Mesendoderm (in vitro differentiated cells): ENCODE measurements at places on chromosomes 5 and 9.

- no peak for DNase-seq
Measured at GRCh38 chr9:134396825-134397224, 70.6 kb downstream of the RXRA start.

DNA sequence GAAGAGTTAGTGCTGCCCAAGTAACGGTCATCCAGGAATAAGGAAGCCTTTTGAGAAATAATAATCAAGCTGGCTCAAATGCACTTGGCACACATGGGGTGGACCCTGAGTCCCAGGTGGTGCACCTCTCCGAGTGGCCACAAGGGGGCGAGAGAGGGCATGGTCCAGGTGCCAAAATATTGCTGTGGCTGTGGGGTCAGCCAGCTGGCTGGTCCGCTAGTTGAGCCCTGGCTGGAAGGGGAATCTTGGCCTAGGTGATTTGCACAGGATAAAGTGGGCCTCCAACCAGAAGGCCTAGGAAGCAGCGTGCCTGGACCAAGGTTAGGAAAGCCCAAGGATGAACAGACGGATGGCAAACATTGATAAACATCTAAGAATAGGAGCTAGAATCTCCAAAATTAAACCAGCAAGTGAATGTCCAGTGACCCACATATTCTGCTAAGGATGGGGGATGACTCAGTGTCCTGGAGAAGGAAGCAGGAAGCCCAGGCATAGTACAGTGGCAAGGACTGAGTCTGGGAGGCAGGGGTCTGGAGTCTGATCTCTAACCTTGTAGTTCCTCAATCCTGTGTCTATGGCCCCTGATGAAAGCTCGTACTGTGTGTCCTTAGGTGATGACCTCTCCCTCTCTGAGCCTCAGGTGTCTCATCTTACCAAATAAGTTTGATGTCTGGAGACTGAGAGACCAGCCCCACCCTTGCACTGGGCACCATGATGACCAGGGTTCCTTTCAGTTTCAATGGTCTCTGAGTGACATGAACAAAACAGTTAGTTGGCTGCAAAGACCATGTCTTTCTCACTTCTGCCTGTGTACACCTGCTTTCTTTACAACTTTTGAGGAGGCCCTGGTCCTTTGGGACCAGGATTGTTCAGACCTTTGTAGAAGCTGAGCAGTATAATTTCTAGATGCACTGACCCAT, 19.2 kb upstream of the SHB start:
- DNase-seq: peak; percentile 56

DNA sequence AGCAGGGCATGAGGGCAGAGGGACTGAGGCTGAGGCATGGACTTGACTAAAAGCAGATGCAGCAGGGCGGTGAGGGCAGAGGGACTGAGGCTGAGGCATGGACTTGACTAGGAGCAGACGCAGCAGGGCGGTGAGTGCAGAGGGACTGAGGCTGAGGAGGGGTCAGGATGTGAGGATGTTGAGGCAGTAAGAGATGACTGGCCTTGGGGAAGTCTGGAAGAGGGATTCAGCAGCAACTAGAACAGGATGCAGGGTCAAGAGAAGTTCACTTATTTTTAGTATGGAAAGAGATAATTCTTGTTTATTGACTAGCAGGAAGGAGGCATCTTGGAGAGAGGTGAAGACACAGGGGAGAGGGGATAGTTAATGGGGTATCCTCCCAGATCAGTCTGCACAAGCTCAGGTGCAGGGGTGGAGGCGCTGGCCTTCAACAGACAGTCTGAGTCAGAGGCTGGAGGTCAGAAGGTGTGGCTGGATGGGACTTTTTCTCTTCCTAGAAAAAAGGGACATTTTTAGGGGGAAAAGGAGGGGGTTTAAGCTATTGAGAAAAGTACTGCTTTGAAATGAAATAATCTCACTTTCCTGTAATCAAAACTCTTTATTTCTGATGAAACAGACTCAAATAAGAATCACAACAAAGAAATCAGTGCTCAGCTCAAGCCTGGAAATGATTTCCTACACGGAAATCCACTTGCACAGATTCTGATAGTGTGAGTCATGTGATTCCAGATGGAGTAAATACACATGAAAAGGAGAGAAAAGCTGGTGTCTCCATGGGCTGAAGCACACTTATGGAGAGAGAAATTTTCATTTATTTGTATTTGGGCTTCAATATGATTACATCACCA, 130.9 kb downstream of the PALM2AKAP2 start:
- no peak for DNase-seq

DNA sequence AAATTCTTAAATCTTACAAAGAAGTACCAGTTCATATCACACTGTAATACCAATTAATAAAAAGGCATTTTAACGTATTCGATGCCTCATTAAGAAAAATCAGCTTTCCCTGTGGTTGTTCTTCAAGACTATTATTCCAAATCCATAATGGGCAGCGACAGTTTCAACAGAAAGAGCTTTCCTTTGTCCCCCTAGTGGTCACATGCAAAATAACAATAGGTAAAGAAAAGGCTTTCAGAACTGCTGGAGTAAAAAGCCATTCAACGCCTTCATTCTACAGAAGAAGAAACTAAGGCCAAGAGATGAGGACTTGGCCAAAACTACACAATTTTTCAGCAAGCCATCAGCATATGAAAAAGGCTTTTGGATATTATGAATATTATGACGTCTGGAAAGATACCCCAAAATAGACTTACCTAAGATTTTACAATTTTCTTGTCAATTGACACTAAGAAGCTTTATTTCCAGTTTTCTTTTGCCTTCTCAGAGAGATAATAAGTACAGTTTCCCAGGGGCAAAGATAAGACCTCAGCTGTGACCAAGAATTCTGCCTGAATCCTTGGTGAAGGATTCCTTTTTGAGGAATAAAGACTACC, 6.7 kb upstream of the CDH6 start:
- peak; percentile 63 for DNase-seq

DNA sequence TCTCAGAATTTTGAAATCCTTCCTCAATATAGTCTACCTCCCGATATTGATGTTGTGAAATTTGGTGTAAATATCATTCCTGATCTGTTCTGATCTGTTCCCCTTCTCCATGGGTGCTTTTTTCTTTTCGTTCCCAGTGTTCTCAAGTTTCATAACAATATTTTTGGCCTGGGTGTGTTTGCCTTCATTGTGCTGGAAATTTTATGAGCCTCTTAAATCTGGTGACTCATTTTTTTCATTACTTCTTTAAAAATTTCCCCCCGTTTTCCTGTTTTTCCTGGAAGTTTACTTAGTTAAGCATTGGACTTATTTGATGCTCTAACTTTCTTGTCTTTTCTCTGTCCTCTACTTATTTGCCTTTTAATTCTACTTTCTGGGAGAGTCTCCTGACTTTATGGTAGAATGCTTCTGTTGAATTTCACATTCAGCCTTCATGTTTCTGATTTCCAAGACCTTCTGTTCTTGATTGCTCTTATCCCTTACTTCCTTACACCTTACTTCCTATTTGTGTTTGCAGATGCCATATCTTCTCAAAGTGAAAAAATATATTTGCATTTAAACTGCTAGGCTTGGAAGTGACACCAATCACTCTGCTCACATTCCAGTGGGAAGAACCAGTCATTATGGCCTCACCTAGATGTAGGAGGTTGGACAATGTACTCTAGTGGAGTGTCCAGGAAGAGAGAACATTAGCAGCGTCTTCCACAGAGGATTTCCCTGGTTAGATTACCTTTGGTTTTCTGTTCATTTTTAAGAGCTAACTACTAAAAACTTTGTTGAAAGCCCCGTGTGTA, 441.9 kb downstream of the ARHGEF28 start:
- DNase-seq: no peak

DNA sequence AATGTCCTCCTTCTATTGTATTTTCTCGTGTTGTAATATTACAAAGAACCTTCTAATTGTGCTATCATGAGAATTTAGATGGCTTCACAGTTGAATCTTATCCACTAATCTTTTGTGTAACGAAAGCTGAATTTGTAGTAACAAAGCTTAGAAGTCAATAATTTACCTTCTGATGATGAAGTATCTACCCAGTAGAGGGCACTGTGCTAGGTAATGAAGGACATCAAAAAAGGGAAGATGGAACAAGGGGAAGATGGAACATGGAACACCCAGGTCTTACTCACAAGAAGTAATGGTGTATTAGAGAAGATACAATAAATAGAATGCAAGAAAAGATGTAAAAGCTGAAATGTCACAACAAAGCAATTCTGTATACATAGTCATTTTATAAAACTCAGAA, 131.0 kb upstream of the CCNG1 start:
- DNase-seq: peak; percentile 41

DNA sequence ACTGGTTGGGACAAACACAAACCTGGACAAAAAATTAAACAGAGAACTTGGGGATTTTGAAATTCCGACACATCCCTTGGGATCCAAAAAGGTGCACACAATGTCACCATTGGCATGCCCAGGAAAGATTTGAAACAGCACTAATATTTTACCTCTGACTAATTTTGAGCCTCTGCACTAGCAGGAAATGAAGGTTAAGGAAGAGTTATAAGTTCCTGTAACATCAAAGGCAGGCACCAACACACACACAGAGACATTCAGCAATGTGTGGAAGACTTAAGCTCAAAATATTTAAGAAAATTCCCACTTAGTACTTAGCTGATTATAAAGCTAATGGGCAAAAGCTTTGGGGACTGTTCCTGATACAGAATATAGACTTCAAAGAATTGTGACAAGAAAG, 247.0 kb downstream of the CDH9 start:
- peak; percentile 4 for DNase-seq

DNA sequence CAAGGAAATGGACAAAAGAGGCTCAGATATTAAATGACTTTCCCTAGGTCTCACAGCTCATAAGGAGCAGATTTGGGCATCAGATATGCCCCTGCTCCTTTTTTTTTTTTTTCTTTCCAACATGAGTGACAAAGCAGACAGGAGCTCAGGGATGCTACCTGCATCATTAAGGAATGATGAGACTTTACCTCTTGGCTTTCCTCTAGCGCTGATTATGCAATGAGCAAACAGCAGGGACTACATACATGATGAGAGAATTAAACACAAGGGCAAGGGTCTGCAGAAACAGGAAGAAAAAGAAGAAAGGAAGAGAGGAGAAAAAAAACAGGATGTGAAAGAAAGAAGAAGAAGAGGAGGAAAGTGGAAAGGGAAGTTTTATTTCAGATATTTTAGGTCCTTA, 179.9 kb downstream of the PPP2R2B start:
- no peak for DNase-seq

GRCh38 chr5:77167695-77168121, 42.8 kb upstream of the PDE8B start:
- no peak for DNase-seq

- DNase-seq: no peak
Measured at GRCh38 chr5:175810457-175810856, 60.9 kb upstream of the CPLX2 start.

GRCh38 chr9:111890334-111890733, 6.3 kb upstream of the UGCG start:
- no peak for DNase-seq

GRCh38 chr5:94524841-94525697, 93.3 kb downstream of the KIAA0825 start:
- DNase-seq: peak; percentile 74

GRCh38 chr5:40743771-40744170, 12.0 kb downstream of the TTC33 start:
- no peak for DNase-seq

DNA sequence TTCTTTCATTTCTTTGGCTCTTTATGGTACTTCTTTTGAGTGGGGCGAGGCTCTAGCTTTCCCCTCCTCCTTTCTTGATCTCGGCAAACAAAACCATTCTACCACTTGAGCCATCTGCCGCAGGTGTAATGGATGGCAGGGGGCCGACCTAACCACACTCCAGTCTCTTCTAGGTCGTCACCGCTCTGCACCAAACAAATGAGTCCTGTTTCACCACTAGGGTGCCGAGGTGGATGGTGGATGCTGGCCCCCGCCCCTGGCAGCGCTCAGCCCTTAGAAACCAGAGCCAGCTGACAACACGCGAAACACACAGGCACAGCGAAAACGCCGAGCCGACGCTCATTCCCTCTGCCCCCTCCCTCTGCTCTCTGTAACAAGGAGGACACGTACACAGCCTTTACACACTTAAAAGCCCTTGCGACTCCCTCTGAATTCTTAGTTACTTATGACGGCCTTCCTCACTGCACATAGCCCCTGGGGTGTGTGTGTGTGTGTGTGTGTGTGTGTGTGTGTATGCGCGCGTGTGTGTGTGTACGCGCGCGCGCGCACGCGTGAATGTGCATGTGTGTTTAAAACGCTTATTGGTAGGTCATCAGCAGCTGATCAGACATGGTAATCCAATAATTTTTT, 199.4 kb downstream of the MEF2C start:
- DNase-seq: peak; percentile 89

DNA sequence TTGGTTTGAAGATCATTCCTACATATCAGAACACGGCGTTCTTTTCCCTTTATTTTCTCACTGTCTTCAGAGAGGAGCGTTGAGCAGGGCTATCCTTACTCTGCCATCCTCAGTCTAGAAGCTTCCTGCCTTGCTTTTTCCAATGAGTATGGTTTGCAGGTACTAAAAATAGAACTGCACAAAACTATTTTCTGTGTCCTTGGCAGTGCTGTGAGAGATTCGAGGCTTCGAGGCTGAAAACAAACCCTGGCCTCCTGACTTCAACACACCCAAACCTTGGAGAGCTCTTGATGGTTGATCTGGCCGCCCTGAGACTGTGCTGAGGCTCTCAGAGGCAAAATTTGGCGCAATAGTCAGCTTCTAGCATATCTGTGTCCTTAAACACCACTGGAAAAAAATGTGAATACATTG, 78.9 kb downstream of the GOLPH3 start:
- no peak for DNase-seq

DNA sequence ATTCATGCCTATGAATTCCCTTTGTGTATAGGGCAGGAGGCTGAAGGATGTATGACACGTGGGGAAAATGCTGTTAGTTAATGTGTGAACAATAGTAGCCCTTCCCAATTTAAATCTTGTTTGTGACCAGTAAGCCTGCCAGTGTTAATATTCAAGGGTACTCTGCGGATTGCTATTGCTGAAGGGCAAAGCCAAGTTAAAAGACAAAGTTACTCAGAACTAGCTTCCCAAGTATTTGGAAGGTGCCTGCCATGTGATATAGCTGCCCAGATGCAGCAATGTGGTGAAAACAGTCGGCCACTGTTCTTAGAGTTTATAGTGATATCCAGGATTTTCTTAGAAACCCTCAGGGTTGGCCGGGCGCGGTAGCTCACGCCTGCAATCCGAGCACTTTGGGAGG, 34.6 kb downstream of the MARVELD2 start:
- no peak for DNase-seq

GRCh38 chr9:110048976-110049698, 158.8 kb downstream of the C9orf152 start:
- peak; percentile 59 for DNase-seq

GRCh38 chr5:74316064-74316603, 324.4 kb downstream of the ENC1 start:
- peak; percentile 100 for DNase-seq

GRCh38 chr5:67053229-67053628, 143.4 kb downstream of the CD180 start:
- DNase-seq: no peak

GRCh38 chr5:90226433-90227099, 183.0 kb downstream of the CETN3 start:
- no peak for DNase-seq

DNA sequence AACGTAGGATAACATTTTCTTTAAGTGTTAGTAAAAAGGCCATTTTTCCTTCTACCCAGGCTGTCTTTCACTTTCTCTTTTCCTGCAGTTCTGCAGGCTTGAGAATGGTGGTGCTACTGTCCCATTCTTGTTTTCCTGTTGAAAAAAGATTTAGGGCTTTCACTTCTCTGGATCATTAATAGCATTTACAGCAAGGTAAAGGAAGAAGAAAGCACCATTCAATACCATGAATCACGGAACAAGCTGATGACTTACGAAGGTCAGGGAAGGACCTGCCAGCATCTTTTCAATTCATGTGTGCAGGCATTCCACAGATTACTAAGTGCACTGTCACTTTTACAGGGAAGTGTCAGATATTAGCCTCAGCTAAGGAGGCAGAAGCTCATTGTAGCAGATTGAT, 292.8 kb downstream of the YTHDC2 start:
- peak; percentile 65 for DNase-seq

- peak; percentile 16 for DNase-seq
Measured at GRCh38 chr9:112665347-112665746, 52.6 kb downstream of the INIP start.
